ENCODE measurements at places on chromosomes 11 and 22.

GRCh38 chr11:72969894-72970335 is 155.7 kb downstream of the ATG16L2 start:
- DNase-seq = no peak

DNA sequence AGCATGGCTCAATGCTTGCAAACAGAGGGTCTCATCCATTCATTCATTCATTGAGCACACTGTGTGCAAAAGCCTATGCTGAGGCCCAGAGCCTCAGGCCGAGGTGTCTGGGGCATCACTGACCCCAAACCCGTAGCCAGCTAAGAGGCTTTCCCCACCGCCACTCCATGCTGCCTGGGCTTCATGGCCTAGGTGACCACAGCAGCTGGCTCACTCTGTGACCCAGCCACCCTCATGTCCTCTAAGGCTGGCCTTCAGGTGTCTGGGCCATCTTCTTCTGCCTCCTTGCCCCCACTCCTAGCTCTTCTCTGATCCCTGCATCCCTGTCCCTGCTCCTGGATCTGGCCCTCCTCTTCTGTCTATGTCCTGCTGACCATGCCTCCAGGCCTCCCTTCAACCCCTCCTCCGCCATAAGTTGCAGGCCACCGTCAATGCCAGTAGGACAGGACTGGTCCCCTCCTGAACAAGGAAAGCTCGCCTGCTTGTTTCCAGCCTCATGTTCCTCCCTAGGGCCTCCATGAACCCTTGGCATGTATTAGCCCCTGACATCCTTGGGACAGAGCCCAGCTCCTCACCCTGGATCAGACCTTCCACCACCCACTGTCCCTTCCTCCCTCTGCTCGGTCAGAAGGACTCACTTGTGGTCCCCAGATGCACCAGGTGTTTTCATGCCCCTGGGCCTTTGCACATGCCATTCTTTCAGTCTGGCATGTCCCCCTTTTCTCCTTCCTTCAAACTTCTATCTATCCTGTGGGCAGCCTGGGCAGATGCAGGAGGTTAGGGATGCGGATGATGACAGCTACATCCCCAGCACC is 92.8 kb downstream of the MYEOV start:
- DNase-seq = no peak

DNA sequence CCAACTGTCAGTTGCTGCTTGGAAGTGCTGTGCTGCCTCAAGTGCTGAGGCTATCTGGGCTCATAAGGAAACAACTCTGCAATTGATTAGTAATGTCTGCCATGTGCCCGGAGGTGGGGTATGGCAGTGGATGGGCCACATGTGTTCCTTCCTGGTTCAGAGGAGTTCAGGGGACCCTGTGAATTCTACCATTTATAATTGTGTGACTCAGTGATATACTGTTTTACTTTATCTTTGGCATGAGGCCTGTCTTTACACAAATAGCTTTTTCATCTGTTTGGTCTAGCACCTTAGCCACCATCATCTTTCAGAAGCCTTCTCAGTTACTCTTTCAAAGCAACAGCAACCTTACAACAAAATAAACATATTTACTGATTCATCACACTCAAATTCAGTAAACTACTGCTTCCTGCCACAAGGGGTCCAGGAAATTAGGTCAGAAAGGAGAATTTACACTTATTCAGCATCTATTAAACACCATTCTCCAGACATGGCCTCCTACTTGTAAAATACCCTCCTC is 20.9 kb downstream of the DKK3 start:
- no peak for DNase-seq

DNA sequence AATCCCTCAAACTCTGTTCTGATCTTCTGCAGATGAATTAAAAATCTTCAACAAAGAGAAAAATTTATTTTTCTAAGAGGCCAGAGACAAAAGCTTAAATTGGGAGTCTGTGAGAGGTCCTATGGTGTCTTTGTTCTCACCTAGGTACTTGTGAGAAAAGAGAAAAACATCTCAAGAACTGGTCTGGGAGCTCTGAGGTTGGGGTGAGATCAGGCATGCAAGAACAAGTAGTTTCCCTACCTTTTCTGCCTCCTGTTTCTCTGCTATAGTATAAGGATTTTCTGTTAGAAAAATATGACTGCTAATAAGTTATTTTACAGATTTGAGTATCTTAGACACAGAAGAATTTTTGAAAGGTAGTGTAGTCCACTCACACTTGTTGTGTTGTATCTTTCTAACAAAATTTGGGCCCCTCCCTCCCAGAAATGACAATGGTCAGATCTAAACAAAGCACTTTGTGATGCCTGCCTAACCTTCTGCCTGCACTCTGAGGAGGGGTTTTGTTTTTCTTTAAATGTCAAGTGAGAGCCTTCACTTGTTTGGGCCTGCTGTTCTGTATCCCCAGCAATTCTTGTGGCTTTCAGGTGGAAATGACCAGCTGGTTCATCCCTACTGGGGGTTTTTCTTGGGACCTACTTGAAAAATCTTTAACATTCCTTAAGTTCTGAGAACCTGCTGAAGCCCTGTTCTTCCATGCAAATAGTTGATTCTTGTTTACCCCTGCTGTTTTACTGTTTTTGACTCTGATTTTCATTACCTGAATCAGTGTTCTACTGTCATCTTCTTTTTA is 13.6 kb upstream of the OR51S1 start:
- no peak for DNase-seq

GRCh38 chr22:42430528-42431125 is 1.6 kb downstream of the NFAM1 start:
- no peak for DNase-seq

DNA sequence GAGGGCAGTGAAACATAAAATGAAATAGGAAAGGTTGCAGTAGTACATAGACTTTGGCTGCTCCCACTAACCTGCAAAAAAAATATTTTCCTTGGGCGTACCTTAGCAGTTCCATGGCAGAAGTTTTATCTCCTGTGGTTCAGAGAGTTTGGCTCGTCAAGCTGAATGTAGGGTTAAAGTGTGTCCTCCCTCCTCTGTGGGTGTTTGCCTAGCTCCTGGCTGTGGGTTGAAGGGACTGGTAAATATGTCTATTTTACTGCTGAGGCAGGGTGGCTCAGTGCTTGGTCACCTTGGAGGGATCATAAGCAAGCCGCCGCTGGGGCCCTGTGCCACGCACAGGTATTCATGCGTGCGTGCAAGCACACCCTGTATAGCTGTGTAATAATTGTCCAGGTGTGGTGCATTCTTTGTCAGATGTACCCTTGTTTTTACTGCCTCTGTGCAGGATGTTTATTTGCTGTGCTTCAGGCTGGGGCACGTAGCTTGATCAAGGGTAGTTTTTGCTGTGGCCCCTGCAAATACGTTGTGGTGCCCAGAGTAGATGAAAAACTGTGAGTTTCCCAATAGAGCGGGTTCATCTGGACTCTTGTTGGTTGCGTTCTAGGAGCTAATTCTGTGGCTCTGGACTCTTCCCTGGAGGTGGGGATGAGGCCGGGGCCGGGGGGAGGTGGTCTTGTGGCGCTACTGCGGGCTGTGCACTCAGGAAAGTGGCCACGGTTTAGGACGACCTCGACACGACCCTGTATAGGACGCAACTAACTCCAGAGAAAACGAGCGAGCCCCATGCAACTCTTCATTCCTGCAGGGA is 732 bp upstream of the SORL1 start:
- no peak for DNase-seq

GRCh38 chr22:43553451-43554258 is 141.8 kb downstream of the MPPED1 start:
- no peak for DNase-seq

GRCh38 chr11:112628676-112629075 is 332.5 kb upstream of the NCAM1 start:
- DNase-seq = no peak

DNA sequence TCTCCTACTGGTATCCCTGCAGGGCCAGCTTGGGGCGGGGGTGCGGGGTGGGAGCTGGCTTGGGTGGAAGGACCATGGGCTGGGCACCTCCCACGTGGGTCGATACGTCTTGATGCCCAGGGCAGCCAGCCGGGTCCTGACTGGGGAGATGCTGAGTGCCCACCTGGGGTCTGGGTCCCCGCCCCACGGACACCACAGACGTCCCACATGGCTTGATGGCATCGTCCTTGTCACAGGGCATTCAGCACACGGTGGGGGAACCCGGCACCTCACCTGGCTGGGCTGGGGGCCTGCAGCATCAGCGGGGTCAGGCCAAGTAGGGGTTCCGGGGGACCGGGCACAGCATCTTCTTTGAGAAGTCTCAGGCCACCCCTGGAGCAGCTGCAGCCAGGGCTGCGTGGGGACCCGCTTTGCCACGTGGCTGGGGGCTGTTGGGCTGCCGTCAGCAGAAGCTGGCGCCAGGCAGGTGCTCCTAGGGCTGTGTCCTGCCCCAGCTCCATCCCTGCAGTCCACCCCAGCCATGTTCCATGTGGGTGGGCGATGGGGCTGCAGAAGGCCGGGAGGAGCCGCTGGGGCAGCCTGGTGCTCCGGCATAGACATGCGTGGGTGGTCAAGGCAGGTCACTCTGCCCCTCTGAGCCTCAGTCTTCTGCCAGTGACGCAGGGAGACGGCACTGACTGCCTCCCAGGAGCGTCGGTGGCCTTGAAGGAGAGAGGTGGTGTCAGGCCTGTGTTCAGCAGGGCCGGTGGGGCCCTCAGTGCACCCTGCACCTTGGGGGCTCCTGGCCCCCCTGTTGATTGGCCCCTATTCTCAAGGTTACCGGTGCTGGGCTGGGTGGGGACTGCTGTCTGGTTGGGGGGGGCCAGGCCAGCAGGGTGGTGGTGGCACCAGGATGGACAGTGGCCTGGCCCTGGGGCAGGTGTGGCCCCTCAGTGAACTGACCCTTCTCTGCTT is 8.4 kb downstream of the SELENOO start:
- DNase-seq = no peak

DNA sequence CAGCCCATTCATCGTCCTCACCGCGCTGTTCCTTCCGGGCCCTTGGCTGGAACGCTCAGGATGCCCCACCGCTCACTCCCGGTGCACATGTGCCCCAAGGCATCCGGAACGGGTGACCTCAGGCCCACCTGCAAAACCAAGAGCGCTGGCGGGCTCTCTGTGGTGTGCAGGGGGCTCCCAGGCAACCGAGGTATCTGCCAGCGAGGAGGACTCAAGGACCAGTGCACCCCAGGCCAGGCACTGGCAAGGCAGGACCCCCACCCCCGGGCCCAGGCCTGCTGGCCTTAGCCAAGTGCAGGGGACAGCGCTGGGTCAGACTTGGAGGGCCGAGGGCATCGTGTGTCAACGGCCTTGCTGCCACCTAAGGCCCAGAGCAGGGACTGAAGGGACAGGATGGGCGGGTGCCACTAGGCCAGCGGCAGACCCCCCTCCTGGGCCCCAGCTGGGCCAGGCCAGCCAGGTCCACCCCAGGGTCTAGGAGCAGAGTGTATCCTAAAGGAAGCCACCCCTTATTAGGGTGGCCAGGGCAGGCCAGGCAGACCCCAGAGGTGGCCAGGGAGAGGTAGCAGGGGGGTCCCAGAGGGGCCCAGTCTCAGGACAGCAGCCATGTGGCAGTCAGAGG is 8.5 kb downstream of the TNNT3 start:
- no peak for DNase-seq

DNA sequence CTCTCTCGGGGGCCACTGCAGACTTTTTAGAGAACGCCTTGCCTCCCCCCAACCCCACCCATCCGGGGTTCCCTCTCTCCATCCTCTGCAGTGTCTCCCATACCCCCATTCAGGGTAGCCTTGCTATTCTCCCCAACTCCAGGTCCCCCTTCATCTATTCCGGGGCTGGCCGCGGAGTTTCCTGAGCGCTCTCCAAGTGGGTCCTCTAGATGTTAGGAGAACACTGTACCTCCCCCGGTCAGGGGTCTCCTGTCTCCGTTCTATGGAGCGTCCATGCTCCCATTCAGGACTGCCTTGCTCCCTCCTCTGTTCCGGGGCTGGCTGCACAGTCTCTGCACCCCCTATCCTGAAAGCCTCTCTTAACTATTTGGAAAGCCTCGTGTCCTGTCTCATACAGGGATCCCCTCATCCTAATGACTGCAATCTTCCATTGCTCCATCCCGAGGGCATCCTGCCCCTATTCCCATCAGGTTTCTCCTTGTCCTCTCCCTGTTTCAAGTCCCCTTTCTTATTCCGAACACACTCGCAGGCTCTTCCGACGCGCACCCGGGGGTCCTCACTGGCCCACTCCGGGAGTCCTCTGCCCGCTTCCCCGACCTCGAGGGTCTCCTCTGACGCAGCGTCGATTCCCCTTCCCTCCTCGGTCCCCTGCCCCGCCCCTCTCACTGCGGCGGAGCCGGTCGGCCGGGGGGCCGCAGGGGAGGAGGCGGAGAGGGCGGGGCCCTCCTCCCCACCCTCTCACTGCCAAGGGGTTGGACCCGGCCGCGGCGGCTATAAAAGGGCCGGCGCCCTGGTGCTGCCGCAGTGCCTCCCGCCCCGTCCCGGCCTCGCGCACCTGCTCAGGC is at the start of gene NEFH:
Gene NEFH (plus strand): TSS at position 802 of the 845 bp plus-strand sequence. CDS start 45 bp downstream, outside the sequence.
- no peak for DNase-seq

DNA sequence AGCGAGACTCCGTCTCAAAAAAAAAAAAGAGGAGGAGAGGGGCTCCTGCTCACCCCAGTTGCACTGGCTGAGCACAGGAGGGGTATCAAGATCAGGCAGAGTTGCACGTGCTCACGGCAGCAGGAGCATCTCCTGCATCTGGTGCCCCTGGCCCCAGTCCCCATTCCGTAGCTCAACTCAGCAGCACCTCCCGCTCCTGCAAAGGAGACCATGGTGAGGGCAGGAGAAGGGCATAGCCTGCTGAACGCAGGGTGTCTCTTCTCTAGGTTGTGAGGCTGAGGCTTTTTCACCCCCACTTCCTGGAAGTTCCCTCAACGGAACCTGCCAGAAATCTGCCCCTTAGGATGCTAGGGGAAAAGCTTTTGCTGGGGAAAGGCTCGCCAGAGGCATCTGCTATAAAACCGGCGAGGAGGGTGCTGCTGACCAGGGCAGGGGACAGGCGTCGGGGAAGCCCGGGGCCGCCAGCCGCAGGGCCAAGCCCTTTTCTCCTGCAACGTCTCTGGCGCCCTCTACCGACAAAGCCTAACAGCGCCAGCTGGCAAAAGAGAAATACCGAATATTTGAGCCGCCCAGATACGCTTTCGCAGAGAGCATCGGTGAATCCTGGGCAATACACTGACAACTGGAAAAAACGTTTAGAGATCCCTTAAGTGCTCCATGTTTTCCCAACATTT is 1.0 kb upstream of the PPP6R2 start:
- peak; percentile 71 for DNase-seq

- DNase-seq = no peak
These were observed 31.3 kb downstream of the RCN1 start for GRCh38 chr11:32122200-32122599.

DNA sequence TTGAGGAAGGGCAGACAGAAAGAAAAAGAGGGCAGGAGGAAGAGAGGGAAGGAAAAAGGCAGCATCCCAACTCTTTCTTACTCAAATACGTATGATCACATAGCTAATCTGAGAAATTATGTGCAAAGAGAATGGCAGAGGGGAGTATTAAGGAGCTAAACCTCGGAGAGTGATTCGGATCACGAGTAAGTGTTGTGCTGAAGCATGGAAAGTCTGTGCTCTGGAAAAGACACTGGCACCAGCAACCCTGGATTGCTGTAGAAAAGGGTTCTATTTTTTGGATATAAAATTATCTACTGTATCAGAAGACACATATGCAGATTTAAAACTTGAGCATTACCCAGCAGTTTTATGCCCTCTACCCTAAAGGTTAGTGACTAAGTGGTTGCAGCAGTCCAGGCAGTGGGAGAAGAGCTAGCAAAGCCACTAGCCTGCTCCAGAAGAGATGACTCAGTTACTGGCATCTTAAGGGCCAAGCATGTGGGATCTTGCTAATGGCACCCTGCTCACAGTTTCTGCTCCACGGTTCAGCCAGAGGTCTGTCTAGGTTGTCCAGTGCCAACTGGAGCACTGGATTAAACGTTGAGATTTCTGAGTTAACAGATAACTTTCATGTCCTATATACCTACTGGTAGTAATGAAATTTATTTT is 151.7 kb downstream of the SWAP70 start:
- DNase-seq = no peak

Data from effector memory CD4-positive, alpha-beta T cell (primary cell).